ENCODE measurements at places on chromosomes 4 and X.

DNA sequence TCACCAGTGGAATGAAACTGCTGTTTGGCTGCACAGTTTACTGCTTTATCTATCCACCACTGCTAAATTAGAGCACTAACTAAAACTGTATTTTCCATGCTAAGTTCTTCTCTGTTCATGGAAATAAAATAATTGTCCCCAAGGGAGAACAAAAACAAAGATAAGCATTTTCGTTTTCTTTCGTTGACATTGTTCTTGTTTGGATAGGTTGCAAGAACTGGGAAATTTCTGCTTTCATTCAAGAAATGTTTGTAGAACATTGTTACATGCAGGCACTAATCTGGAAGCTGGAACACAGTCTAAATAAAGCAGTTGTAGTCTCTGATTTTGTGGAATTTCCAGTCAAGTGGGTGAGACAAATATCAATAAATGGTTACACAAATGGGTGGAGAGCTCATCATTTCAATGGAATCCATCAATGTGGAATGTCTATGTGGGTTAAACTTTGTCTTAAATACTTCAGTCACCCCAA lies 5.8 kb upstream of the CXCL8 start:
- no peak for DNase-seq

DNA sequence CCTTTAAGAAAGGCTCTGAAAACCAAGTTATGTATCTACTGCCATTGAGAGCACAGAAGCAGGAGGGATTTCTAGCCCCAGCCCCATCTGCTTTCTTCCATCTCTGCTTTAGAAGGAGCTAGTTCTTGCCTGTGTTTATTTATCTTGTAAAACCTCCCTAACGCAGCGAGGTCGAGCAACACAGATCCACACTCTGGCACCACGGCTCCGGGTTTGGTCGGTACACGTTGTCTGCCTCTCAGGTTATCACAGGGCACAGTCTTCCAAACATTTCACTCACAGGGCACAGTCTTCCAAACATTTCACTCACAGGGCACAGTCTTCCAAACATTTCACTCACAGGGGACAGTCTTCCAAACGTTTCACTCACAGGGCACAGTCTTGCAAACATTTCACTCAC lies 69.7 kb upstream of the TLR3 start:
- no peak for DNase-seq

- DNase-seq = no peak
These were observed 20.7 kb upstream of the CSN1S1 start for GRCh38 chr4:69910016-69910782.

DNA sequence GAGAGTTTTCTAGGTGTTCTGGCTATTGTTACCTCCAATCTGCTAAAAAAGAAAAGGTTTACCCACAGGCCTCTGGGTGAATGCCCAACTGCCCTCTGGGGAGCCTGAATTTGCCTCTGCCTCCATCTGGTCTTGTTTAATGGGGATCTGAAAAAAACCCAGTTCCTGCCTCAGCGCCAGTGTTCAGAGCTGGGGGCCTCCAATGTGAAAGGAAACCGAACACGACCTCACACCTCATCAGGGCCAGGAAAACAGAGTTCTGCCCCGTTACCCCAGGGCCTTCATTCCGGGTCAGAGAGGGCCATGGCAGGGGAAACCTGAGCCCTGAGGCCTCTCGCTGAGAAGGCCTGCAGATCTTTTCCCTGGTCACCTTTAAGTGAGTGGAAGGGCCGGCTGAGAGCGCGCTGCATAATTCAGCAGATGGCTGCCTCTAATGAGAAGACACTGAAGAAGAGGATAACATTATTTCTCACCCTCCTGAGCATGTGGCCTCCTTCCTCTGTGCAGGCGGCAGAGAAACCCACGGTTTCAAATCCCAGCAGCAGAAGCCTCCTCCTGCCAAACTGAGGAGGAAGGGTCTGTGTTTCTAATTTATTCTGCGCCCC lies 6.8 kb downstream of the SEPTIN6 start:
- no peak for DNase-seq
